ENCODE measurements at places on chromosomes 12 and 14.

- DNase-seq = no peak
These were observed 28.7 kb downstream of the MLXIP start for GRCh38 chr12:122107261-122107660.

- DNase-seq = no peak
These were observed 188.5 kb downstream of the ZFP36L1 start for GRCh38 chr14:68604361-68604730.

GRCh38 chr12:57604454-57604991 lies at the start of gene DTX3:
Gene DTX3, plus strand, starts transcription at chr12:57604824. Its CDS starts 1,694 bp downstream, at chr12:57606518.
- peak; percentile 50 for DNase-seq

GRCh38 chr12:71187379-71187778 lies 29.6 kb upstream of the TSPAN8 start:
- no peak for DNase-seq

DNA sequence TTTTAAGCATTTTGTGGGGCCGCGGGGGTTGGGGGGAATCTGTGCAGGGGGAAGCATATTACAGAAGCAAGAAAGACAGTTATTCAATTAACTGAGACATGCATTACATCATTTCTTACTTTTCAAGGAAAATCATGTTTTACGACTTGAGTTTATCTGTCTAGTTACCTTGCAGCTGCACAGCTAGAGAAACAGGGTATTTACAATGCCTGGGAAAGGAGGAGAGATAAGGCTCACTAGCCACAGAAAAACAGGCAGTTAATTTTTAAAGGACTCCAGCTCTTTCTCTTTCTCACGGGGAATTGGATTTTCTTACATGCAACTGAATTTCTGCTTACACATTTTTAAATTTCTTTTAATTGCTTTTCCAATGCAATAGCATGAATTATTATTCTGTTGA lies 22.2 kb downstream of the FCF1 start:
- DNase-seq = no peak

GRCh38 chr14:69848903-69849391 lies 30.3 kb upstream of the SMOC1 start:
- no peak for DNase-seq

GRCh38 chr14:77100961-77101360 lies 2.9 kb downstream of the CIPC start:
- DNase-seq = no peak

DNA sequence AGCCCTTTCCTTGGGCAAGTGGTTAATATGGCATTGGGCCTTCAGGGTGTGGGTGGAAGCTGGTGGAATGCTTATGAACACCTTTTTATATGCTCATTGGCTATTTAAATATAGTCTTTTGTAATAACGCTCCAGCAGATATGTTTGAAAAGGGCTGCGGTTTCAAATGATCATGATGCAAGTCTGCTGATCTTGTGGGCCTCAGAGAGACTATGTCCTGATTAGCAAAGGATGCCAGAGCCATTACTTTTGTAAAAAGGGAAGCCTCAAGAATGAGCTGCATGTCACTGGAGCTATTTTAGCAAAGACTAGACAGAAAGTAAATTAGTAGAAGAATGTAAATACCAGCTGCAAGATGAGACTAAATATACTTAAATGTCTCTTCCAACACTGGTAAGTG lies 200.5 kb downstream of the GXYLT1 start:
- no peak for DNase-seq

GRCh38 chr14:105092171-105093037 lies 27.2 kb upstream of the GPR132 start:
- no peak for DNase-seq

DNA sequence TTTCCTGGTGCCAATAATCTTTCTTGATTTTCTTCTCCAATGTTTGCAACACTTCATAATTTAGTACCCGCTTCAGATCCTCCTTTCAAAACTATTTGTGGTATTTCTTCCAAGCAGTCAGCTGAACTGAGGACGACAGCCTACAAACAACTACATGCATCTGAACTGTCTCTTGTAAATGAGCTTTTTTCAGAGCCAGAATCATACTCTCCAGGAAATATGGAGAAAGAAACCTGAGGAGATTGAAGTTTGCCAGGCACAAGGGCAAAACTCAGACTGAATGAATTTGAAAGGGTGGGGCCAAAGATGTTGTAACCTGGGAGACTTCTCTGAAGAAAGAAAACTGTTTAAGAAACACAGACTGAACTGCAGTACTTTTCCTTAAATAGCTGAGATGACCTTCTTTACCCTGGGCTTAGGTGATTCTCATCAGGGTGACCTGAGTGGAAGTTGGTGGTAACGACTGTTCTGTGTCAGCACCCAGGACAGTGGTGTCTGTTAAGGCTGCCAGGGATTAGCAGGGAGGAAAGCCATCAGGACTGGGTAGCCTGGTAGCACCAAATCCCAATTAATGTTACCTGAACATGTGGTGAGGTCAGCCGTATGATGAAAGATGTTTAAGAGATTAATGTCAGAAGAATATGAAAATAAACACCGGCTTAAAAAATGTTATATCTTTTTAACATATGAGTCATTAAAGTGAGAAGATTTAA lies 95.0 kb downstream of the TGFB3 start:
- DNase-seq = no peak

- no peak for DNase-seq
These were observed 31.1 kb upstream of the TMX1 start for GRCh38 chr14:51208982-51209381.

- no peak for DNase-seq
These were observed 8.4 kb upstream of the TC2N start for GRCh38 chr14:91875525-91876286.

GRCh38 chr12:2494486-2495192 lies 300.1 kb upstream of the FKBP4 start:
- no peak for DNase-seq

- DNase-seq = no peak
These were observed 59.1 kb upstream of the SLC6A13 start for GRCh38 chr12:321606-322326.
